HepG2 (cell line): ENCODE measurements at places on chromosomes 16 and 17.

DNA sequence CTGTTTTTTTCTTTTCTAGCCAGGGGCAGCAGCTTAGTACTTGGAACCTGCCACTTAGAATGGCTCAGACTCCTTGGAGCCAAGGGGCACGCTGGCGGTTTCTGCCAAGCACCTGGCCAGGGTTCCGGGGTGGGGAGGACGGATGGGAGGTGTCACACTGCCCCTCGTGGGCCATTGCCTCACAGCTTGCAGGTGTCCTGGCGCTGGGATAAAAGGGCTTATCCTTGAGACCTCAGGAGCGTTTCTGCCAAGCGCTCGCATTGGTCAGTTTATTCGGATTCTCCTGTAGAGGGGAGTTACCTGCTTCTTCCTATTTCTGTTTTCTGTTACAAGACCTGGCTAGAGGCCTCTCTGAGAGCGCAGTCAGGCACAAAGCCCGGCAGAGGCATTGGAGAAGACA lies 234.6 kb downstream of the MSI2 start:
- DNase-seq, result no peak

- DNase-seq, result no peak
Observed at GRCh38 chr17:71790791-71791190, 330.0 kb upstream of the SOX9 start.

- DNase-seq, result no peak
Observed at GRCh38 chr17:21460358-21460757, 84.2 kb downstream of the KCNJ12 start.

DNA sequence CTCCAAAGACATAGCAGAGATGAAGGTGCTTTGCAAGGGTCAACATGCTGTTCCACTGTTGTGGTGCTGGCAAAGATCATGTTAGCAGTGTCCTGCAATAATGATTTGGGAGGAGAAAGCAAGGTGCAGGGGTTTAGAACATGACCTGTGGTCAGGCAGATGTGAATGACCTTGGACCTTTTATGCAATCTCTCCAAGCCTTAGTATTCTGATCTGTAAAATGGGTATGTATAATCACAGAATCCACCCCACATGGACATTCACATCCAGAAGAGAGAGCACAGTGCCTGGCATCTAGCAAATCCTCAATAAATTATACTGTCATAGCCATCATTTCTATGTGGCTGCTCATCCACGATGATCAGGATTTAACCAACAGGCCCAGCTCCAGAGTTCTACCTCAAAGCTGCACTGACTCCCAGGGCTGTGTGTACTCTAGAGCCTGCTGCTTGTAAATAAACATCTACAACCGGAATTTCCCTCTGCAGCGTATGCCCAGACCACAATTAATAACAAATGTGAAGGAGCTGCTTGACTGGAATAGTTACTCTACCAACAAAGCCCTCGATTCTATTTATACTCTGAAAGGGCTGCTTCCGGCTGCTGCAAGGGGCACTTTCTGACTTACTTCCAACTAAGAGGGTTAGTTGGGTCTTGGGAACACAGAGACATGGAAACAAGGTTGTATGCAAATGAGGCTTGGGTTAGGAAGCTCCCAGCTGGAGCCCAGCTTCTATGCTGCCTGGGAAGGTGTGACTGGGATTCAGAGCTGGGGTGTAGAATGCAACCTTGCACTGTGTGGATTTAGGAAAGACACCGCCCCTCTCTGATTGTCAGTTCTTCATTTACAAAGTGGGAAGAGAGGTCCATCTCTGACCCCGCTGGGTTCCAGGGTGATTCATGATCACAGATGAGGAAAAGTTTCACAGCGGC lies 265.2 kb downstream of the XYLT1 start:
- DNase-seq, result no peak

DNA sequence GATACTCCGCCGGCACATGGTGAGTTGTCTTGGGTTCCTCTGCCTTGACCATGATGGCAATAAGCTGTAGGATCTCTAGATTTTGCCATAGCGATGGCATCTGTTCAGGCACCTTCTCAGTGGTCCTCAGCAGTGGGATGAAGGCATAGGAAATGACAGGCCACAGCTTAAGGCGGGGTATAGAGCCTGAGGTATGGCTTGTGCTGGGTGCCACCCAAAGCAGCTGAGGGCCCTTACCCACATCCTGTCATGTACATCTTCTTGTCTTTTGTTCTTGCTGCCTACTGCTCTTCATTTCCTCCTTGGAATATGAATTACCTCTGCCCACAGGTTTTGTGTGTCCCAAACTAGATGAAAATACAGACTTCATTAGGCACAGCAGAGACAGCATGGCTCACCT lies 29.5 kb downstream of the KAT7 start:
- no peak for DNase-seq
